LoVo (cell line): ENCODE measurements at places on chromosomes 13 and 19.
A peak's percentile ranks its signal among the peaks of the same experiment; 100 is the strongest.

GRCh38 chr19:932648-933552 is 7.1 kb downstream of the ARID3A start:
- DNase-seq: no peak

- DNase-seq: no peak
Observed at GRCh38 chr19:34341935-34342680, 22.9 kb upstream of the GPI start.

DNA sequence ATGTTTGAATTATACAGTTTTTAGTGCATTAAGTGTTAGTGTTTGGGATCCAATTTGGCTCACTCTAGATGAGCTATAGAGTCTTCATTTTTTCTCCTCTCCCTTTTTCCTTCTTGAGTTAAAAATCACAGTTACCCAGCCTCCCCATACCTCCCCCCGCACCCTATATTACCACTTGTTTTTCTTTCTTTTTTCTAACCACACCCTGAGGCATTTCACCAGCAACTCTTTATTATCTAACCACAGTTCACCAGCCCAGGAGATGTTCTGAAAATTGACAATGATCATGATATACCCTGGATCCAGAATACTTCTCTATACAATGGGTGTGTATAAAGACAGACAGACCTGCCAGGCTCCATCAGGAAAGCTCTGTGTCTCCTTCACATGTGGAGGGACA is 86.5 kb upstream of the UBL3 start:
- DNase-seq: no peak

- DNase-seq: no peak
Observed at GRCh38 chr19:33811736-33812387, 15.2 kb downstream of the KCTD15 start.

- no peak for DNase-seq
Observed at GRCh38 chr19:33464733-33465115, 56.9 kb downstream of the PEPD start.

GRCh38 chr13:30870049-30870884 is 35.8 kb upstream of the MEDAG start:
- peak; percentile 7 for DNase-seq

DNA sequence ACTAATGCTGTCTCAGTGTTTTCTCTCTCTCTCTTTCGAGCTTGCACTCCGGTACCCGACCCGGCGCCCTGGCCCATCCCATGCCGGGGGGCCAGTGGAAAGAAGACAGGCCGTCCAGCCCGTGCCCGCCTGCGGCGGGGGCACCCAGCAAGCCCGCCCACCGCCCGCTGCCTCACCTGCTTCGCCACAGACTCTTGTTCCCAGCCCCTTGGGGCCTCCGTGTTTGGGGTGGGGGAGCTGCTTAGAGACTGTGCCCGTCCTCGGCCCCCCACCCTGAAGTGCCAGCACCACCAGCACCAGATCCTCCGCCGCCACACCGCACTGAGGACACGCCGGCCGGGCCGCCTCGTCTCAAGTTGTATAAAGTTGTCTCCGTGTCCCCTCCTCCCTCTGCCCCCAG is 2.4 kb downstream of the LENG9 start:
- DNase-seq: no peak

DNA sequence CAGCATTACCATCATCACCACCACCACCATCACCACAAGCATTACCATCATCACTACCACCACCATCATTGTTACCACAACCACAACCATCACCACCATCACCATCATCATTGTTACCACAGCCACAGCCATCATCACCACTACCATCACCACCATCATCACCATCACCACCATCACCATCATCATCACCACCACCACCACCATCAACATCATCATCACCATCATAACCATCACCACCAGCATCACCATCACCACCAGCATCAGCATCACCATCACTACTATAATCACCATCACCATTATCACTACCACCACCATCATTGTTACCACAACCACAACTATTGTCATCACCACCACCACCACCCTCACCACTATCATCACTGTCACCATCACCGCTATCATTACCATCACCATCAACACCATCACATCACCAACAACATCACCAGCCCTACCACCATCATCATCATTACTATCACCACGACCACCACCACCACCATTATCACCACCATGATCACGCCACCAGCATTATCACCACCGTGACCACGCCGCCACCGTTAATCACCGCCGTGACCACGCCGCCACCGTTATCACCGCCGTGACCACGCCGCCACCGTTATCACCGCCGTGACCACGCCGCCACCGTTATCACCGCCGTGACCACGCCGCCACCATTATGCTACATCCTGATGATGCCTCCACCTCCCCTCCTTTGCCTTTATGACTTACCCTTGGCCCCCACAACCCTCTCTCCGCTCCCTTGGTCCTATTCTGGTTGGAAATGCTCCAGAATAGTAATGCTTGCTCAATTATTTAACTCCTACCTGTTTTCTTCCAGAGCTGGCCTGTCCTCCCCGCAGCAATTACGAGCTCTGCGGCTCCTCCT is 10.0 kb upstream of the FXYD3 start:
- no peak for DNase-seq

DNA sequence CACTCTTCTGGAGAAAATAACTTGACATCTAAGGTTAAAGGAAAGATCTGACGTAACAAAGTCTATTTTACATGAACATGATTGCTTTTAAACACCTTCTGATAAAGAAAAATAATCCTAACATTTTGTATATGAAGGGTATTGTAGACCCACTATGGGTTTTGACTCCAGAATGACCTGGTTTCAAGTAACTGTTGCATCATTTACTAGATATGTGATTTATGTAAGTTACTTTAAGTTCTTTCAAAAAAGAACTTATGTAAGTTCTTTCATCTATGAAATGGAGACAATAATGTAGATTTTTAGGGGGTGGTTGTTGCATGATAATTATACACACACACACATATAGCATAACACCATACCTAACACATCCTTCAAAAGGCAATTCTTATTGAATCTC is 147.6 kb upstream of the MIR17HG start:
- no peak for DNase-seq

DNA sequence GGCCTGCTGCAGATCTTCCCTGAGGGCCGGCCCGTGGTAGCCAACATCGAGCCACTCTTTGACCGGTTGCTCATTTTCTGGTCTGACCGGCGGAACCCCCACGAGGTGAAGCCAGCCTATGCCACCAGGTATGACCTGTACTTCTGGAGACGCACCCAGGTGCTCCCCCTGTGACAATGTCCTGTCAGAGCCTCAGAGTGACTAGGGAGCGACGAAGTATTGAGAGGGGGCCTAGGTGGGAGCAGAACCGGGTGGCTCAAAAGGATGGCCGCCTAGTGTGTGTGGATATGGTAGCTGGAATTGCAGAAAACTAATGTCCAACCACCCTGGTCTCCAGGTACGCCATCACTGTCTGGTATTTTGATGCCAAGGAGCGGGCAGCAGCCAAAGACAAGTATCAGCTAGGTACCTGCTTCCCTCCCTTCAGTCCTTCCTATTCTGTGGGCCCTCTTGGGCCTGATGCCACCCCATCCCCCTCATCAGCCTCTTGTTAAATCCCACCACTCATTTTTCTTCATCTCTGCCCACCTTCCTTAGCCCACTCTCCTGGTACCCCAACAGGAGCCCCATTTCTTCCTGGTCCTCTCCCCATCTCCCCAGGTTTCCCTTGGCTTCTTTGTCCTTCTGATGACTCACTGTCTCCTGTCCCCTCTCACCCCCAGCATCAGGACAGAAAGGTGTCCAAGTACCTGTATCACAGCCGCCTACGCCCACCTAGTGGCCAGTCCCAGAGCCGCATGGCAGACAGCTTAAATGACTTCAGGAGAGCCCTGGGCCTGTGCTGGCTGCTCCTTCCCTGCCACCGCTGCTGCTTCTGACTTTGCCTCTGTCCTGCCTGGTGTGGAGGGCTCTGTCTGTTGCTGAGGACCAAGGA is 8.4 kb downstream of the EGLN2 start:
- DNase-seq: peak; percentile 22

DNA sequence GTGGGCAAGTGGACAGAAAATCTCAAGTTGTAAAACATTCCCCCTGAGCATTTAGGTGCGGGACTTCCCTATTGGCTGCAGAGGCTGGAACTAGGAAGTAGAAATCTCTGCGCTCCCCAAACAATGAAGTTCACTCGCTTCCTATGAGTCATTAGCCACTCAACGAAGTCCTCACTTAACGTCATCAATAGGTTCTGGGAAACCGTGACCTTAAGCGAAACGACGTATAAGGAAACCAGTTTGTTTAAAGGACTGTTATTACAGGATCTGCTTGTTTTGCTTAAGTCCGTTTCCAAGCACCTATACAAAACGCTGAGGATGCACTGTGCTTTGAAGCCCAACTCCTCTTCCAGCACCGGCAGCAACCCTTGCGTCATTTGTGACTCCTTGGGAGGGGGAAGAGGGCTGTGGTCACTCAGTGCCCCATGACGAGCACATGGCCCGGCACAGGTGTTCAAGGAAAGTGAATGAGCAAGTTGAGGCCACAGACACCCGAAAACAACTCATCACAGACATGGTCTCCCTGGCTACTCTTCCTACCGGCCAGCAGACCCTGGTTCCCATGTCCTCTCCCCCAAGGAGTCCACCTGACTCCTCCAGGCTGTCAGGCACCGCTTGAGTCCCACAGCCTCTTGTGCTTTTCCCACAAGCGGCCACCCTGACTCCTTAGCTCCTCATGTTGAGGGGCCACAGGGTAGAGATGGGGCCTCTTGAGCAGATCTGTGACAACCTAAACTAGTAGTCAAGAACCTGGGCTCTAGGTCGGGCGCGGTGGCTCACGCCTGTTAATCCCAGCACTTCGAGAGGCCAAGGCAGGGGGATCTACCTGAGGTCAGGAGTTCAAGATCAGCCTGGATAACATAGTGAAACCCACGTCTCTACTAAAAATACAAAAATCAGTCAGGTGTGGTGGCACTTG is 4.8 kb downstream of the RPS16 start:
- peak; percentile 67 for DNase-seq

GRCh38 chr19:45087531-45087930 is 5.4 kb upstream of the PPP1R37 start:
- DNase-seq: no peak

DNA sequence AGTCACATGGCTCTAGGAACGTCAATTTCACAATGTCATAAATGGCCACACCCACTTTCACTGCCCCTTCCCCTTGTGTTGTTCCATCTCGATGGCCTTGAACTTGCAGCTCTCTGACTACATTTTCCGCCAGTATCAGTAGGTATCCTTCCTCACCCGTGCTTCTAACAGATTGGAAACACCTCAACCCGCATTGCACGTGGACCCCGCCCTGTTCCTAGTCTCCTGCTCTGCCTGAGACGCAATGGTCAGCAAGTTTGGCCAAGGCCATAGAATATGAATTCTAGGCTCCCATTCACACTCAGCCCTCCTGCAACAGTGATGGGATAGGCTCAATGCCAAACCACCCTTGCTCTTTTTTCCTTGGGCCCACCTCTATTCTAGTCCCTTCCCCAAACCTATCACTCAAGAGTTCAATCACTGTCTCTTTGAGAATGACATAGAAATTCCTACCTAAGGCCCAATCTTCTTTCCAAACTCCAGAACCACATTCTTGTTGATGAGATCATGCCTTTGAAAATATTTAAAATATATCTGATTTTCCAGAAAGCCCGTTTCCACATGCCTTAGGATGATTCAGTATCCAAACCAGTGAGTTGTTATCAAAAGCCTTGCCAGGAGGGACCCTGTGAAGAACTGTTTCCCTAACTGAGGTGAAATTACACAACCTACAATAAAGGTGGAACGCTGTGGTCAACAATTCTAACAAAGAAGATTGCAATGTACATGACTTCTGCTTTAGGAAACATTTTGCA is 334.6 kb downstream of the MYO16 start:
- DNase-seq: no peak

DNA sequence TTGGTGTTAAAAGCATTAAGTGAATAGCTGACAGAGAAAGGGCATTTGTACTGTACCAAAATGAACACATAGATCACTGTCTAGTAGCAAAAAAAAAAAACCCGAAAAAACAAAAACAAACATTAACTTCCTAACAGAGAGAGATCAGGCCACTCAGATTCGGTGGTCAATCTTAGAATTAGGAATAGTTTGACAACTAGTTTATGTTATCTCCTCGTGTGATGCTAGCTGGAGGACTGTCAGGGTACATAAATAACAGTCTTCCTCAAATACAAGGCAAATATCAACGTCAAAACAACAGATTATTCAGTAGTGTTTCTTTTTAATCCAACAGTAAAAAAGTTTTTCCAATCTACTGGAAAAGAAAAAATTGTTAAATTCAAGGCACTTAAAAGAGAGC is 1.7 kb downstream of the ZMYM5 start:
- no peak for DNase-seq

GRCh38 chr13:24008679-24009078 is 111.4 kb upstream of the C1QTNF9B start:
- no peak for DNase-seq

DNA sequence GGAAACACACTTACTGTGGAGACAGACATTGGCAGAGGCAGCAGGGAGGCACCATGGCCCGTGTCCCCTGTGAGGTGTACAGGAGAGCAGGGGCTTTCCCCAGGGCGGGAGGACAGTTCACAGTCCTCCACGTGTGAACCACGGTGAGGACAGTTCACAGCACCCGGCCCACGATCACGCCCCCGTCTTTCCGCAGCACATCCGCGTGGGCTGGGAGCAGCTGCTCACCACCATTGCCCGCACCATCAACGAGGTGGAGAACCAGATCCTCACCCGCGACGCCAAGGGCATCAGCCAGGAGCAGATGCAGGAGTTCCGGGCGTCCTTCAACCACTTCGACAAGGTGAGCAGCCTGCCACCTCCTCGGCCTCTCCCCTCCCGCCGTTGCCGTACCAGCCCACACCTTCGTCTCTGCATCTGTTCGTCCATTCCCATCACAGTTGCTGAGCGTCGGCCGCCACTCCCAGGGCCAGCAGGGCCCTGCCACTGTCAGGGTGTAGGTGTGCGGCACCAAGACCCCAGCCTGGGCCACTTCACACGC is 17.4 kb downstream of the CAPN12 start:
- DNase-seq: no peak

GRCh38 chr13:96178759-96179158 is 88.9 kb downstream of the HS6ST3 start:
- no peak for DNase-seq

GRCh38 chr13:79777504-79777903 is 296.5 kb downstream of the NDFIP2 start:
- no peak for DNase-seq

- no peak for DNase-seq
Observed at GRCh38 chr19:3292958-3293529, 68.6 kb downstream of the CELF5 start.

GRCh38 chr13:111204438-111205177 is 89.5 kb downstream of the ARHGEF7 start:
- no peak for DNase-seq

GRCh38 chr19:12867120-12868099 is 13.8 kb downstream of the DNASE2 start:
- DNase-seq: peak; percentile 48

- no peak for DNase-seq
Observed at GRCh38 chr19:13437919-13438618, 68.2 kb downstream of the CACNA1A start.

- DNase-seq: no peak
Observed at GRCh38 chr19:14339741-14340140, 41.5 kb upstream of the ADGRE5 start.

DNA sequence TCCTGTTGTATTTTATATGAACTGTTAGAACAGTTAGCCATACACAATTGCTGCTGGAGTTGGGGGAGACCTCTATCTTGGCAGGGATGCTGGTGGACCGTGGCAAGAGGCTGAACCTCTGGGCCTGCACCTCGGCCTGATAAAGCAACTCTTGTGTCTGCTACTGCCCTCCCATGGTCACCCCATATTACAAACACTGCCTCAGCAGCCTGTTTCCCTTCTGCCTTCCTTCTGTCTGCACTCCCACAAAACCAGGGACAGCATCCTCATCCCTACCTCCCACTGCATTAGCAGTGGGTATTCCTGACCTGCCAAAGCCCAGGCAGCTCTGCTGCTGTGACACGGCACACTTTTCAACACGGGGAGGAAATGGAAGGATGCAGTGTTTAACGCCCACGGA is 456.4 kb downstream of the FGF14 start:
- no peak for DNase-seq
